Left cardiac atrium (tissue), 4 donors: ENCODE measurements at places on chromosomes 2 and 18. TPM values are rescaled to one million over a fixed set of nuclear protein-coding genes. Genes with fewer than 3 reads are reported as not detected.

Gene SETBP1
- total RNA-seq, result 9.8 TPM

Gene SPTBN1
- 329 TPM for total RNA-seq

Gene ALPG
- total RNA-seq, result not detected

Gene METAP1D
- 5.4 TPM for total RNA-seq

Gene AGFG1
- 78.2 TPM for total RNA-seq

Gene MOCOS
- 0.97 TPM for total RNA-seq

Gene RGPD4
- not detected for total RNA-seq

Gene DSC1
- 32.9 TPM for total RNA-seq

- DNase-seq, result no peak
These were observed 24.3 kb upstream of the CDH20 start for GRCh38 chr18:61308795-61309393.

DNA sequence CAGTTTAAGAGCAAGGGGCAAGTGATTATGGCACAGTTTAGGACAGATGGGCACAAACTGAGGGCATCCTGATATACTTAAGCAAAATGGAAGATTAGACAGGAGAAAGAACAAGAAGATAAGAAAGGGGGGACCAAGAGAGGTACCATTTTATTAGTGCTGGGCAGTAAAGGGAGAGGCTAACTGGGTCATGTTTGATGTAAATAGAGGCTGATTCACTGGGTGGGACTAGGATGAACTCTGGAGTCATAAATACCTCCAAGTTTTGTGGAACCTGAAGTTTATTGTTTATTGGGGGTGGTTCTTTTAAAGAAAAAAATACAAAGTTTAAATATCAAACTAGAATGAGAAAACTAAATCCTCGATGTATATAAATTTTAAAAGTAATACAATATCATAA lies 1067.2 kb upstream of the GYPC start:
- no peak for DNase-seq

DNA sequence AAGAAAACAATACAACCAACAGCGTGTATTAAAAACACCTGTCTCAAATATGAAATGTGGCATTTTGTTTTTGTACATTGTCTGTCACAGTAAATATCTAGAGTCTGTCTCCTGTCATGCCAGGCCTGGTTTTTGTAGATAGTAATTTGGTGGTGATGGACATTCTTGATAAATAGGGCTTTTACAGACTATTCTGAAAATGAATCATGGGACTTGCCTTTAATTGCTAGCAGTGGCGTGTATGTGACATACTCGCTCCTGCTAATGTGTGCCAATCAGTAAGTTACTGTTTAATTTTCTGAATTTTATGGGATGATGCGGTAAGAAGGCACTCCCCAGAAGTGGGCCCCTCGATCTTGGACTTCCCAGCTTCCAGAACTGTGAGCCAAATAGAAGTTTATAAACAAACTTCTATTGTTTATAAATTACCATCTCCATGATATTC lies 83.7 kb downstream of the TANC1 start:
- no peak for DNase-seq

- no peak for DNase-seq
These were observed 1723.5 kb upstream of the LRRTM1 start for GRCh38 chr2:82027921-82028615.

- DNase-seq, result no peak
These were observed 168.4 kb downstream of the NDUFA10 start for GRCh38 chr2:239856620-239857285.

GRCh38 chr18:26233208-26233607 lies 7.0 kb downstream of the TAF4B start:
- DNase-seq, result no peak

- peak; percentile 64 for DNase-seq
These were observed 13.2 kb upstream of the DNAJC27 start for GRCh38 chr2:24984912-24985311.

DNA sequence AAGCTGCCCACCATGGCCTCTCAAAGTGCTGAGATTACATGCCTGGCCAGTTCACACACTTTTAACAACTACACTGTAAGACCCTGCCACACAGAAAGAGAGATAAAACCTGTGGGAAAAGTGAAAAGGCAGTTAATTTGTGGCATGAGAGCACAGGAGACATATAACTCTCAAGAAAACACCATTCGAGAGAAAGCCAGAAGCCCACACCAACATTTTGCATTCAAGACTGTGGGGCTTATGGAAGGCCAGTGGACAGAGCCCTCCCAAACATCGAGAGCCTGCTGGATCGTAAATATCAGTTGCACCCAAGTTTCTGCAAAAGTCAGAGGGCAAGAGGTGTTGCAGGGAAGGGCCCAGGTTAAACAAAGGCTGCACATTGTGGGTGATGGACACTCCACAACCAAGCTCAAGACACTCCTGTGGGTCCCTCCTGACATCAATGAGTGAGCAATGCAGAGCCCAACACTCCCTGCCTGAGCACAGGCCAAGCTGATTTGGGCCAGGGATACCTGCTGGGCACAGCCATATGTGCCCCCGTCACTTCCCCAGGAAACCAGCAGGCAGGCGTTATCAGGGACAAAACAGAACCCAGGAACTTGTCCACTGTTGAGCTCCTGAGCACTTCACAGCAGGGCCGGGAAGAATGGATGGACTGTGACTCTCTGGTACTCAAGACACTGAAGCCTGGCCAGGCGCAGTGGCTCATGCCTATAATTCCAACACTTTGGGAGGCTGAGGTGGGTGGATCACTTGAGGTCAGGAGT lies 114.4 kb downstream of the ZFP36L2 start:
- no peak for DNase-seq

- no peak for DNase-seq
These were observed 145.2 kb downstream of the BCL11A start for GRCh38 chr2:60408207-60408606.

- DNase-seq, result no peak
These were observed 136.1 kb upstream of the RIOK3 start for GRCh38 chr18:23316988-23317387.

DNA sequence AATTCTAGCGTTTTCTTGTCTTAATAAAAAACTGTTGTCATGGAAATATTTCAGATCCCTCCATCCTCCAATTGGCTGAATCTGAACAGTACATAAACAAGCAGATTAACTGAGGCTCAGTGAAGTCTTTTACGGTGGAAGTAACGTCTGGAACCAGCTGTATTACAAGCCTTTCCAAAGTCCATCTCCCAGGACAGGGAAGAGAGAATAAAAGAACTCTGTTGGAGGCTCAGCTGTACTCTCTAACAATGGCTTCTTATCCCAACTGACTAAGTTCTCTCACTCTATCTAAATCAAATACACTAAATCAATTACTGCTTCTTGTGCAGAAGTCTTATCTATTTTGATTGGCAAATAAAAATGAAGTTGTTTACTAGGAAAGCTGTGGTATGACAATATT lies 19.9 kb upstream of the NEDD4L start:
- no peak for DNase-seq

DNA sequence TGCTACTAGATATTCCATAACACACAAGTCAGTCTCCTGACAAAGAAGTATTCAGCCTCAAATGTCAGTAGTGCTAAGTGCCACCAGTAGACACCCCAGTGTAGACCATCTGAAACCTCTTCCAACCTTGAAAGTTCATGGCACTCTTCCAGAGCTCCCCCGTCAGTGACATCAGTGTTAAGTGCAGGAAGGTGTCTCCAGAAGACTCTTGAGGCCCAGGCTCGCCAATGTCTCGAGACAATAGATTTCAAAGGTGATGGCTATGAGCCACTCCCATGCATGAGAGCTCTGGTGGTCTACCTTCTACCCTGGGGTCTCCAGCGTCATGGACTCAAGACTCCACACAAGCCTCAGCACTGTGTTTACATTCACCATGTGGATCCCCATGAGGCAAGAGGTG lies 183.8 kb downstream of the SMAD2 start:
- no peak for DNase-seq

DNA sequence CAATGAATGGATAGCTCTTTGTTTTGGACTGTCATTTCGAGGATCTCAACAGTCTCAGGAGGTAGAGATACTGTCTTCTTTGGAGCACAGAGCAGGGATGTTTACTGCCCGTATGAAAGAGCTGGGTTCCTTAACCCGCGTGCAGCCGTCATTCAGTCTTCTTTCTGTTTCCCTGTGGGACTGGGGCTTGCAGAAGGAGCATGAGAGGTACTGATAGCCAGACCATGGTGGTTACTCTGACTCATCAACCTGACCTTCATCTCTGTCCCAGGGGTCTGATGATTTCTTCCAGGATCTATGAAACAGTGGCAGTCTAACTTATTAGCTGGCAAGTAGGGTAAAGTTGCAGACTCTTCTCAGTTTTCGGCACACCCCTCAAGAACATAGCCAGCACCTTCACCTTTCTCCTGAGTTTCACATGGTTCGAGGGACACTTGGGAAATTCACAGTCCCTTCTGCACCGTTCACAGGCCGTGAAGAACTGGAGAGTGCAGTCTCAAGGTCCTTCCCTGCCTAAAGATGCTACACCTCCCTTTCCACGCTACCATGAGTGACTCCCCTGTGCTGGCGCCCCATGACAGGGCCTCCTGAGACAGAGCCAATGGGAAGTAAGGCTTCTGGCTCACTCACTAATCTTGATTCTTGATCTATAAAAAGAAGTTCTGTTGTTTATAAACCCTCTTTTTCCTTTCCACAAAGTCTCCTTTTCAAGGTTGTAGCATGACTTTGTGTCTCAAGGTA lies 226.2 kb downstream of the MC4R start:
- DNase-seq, result no peak

GRCh38 chr2:172630181-172630580 lies 74.3 kb downstream of the PDK1 start:
- DNase-seq, result no peak

- no peak for DNase-seq
These were observed 83.5 kb upstream of the SERPINE2 start for GRCh38 chr2:224122542-224122941.
